ENCODE measurements at places on chromosomes 4 and X. TPM values are rescaled to one million over a fixed set of nuclear protein-coding genes. Genes with fewer than 3 reads are reported as not detected.

- no peak for DNase-seq
These were observed 98.1 kb upstream of the ENPP6 start for GRCh38 chr4:184315675-184316359.

XAGE1A gene
- total RNA-seq = not detected

GRCh38 chr4:73869130-73870055 lies at the start of gene CXCL1:
Gene CXCL1, plus strand, starts transcription at chr4:73869393. Its CDS starts 78 bp downstream, at chr4:73869471.
- peak; percentile 70 for DNase-seq

- no peak for DNase-seq
These were observed 158.0 kb upstream of the MED14 start for GRCh38 chrX:40893251-40893910.

TRIML2 gene
- not detected for total RNA-seq
